ENCODE measurements at places on chromosomes 1 and 21. TPM values are rescaled to one million over a fixed set of nuclear protein-coding genes. Genes with fewer than 3 reads are reported as not detected.

The BTBD19 gene
- 8.4 TPM for total RNA-seq

DNA sequence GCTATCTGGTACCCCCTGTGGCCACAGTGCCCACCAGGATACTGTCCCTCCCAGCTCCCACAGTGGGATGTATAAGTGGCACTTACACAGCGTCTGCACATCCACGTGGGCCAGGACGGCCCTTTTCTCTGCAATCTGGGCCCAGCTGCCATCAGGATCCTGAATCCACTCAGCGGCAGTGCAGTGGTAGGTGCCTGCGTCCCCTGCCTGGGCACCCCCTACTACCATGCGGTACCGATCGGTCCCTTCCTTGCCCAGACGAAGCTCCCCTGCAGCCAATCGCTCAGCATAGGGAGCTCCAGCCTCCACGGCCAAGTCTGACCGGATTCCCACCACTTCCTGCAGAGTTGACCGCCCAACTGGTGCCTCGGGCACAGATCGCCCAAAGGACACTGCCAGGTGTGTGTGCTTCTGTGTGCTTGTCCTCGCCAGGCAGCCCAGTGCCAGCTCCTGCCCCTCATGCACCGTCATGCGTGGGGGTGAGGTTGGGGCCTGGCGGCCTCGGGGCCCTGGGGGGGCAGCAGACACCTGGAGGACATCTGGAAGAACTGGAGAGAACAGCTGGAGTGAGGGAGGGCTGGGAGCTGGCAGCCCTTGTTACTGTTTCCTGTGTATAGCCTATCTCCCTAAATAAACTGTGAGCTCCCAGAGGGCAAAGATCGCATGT is 4.7 kb downstream of the IGSF8 start:
- DNase-seq, result no peak

DNA sequence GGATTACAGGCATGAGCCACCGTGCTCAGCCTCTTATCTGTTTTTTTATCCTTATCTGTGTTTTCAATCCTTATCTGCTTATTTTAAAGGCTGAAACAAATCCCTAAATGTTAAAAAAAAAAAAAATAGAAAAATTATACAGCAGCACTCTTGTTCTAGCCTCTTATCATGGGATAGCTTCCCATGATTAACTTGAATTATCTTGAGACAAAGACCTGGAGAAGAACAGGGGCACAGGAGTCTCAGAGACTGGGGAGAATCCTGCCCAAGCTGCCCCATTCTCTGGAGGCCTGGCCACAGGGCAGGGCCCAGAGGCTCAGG is 86.9 kb downstream of the DHRS3 start:
- DNase-seq, result no peak

- DNase-seq, result no peak
Observed at GRCh38 chr1:247211339-247211738, 39.5 kb upstream of the ZNF124 start.

The MKNK1 gene
- 81.5 TPM for total RNA-seq

The GRHL3 gene
- 0.10 TPM for total RNA-seq

DNA sequence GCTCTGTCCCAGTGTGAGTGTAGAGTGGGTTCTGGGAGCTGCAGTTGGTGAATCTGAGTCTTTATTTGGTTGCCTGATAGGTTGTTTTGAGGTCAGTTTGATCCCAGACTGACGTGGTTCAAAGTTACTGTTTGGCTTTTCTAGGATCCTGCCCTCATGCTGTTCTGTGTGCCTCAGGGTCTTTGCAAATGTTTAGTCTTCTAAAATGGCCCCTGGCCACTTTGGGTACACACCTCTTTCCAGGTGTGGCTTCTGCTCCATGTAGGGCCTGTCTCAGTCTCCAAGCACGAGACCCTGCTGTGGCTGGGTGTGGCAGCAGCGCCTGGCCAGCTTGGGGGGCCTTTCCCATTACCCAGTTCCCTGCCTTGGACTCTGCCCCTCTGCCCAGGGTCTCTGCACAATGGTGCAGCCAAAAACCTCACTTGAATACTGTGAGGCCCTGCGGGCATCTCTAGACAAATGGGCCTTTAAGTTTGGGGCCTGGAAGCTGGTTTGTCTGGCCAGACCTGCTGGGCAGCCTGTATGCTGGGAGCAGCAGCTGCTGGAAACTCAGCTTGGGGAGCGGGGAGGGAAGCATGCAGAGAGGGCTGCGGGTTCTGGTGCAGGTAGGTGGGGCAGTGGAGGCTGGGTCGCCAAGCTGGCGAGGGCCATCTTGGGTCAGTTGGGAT is 5.6 kb downstream of the PTPRF start:
- DNase-seq, result no peak

- no peak for DNase-seq
Observed at GRCh38 chr1:231442735-231443134, 20.6 kb upstream of the EGLN1 start.

The ETV3L gene
- total RNA-seq, result not detected

- DNase-seq, result peak; percentile 68
Observed at GRCh38 chr21:36125512-36126207, 9.2 kb upstream of the CBR3 start.

The LCE3E gene
- not detected for total RNA-seq

DNA sequence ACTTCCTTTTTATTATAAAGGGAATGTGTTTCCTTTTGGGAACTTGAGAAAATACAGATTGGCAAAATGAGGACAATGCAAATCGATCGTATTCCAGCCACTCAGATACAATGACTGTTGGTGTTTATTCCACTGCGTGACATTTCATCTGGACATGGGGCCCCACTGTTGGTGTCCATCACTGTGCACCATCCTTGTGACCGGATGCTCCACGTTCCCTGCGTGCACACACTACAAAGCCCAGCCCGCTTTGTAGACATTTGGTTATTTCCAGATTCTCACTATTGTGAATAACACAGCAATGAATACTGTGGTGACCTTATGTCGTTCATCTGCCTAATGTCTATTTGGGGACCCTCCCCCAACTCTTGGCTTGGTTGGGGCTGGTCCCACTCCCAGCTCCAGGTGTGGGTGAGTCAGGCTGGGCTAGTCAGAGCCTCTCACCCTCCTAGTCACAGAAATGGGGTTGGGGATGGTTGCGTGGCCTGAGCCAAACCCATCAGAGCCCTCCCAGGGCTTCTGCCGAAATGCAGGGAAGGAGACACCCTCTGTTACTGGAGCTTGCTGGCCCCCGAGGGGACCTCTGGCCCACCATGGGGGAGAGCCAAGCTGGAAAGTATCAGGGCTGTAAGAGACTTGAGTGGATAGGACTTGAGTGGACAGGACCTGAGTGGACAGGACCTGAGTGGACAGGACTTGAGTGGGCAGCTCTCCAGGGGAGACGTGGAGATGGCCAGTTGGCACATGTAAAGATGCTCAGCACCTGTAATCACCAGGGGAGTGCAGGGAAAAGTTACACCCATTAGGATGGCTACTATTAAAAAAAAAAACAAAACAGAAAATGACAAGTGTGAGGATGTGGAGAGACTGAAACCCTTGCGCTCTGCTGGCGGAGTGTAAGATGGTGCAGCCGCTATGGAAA is 57.1 kb upstream of the ADARB1 start:
- no peak for DNase-seq

DNA sequence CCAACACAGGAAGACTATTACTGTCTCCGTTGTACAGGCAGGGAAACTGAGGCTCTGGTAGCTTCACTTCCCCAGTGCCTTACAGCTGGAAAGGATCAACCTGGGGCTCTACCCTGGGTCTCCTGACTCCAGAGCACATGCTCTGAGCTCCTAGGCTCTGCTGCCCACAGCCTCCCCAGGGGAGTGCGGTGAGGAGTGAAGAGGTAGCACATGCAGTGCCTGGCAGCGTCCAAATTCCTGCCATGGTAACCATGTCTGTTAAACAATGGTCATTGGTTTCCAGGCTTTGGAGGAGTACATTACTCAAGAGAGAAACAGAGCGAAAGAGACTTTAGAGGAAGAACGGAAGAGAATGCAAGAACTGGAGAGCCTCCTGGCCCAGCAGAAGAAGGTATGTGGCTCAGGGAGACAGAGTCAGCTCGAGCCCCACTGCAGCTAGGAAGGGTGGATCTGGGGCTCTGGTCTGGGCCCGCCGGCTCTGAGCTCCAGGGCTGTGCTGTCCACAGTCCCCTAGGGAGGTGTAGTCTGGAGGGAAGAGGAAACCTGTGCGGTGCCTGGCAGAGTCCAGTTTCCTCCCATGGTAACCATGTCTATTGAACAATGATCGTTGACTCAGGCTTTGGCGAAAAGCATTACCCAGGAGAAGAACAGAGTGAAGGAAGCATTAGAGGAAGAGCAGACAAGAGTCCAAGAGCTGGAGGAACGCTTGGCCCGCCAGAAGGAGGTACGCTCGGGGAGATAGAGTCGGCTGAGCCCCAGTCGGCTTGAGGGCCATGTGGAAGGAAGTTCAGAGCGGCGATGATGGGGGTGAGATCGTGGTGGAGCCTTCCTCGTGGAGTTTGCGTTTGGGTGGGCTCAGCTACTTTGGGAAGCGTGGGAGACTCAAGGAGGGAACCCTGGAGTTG is 64.6 kb upstream of the EFHD2 start:
- DNase-seq, result no peak

DNA sequence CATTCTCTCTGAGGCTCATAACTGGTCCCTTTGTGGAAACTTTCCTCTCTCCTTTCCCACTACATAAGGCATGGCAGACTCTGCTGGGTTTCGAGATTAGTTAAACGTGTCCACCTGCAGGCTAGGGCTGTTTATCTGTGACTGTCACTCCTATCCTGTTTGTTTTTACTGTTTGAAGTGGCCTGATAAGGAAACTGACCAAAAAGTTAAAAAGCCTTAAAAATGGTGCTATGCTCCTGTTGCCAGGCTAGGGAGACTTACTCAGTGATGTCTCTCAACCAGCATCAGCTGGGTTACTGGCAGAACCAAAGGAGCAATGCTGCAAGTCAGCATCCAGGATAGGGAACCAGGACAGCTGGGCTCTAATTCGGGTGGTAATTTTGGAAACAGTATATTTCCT is 3.9 kb downstream of the PIGV start:
- DNase-seq, result no peak

The P3R3URF gene
- total RNA-seq, result not detected

- DNase-seq, result no peak
Observed at GRCh38 chr1:159408862-159409400, 23.1 kb upstream of the OR10J4 start.

- DNase-seq, result no peak
Observed at GRCh38 chr1:234609691-234610042, 311 bp downstream of the IRF2BP2 start.

- DNase-seq, result no peak
Observed at GRCh38 chr1:26574719-26575251, 45.2 kb downstream of the RPS6KA1 start.

DNA sequence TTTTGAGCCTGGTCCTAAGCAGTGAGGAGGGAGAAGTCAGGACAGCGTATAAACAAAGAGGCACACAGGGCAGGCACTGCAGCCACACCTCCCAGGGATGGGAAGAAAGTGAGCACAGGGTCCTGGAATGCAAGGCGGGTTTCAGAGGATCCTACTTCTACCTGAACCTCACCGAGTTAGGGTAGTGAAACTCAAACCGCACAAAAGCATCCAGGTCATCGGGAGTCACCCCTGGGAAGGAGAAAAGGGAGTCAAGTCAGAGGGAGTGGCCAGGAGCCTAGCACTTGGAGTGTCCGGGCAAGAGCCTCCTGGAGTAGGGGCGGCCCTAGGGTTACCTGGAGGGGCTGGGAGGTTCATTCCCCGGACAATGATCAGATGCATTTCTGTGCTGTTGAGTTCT is 10.6 kb downstream of the CC2D1B start:
- no peak for DNase-seq

DNA sequence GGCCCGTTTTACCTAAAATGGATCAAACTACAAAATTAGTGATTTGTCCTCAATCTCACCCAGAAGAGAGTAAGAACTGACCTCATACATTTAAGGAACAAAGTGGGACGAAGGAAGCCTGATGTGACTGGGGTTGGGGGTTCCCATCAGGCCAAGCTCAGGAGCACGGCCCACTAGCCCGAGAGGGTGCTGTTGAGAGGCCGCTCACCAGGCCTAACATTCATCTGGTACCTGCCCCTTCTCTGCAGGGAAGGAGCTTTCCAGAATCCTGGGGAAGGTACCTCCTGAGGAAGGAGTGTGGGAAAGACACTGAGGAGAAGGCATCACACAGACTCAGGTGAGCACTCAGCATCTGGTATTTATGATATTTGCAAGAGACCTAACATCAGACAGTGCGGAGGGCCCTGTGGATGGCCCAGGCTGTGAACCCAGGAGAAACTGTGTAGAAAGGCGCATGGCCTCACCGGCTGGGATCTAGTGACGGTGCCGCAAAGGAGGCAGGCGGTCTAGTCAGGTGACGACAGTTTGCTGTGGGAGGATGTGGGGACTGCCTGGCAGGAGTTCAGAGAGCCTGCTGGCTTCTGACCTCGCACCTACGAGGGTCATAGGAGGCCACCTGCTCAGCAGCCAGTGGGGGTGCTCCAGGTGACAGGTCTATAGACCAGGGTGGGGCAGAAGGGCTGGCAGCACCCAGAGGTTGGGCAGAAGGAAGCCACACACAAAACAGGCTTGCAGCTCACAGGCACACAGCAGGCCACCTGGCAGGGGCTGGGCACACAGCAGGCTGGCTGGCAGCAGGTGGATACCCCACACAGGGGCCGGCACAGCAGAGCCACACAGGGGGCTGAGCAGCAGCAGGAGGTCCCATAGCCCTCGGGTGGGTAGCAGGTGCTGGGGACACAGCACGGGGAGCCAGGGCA is 543 bp downstream of the KRTAP12-4 start:
- peak; percentile 49 for DNase-seq

DNA sequence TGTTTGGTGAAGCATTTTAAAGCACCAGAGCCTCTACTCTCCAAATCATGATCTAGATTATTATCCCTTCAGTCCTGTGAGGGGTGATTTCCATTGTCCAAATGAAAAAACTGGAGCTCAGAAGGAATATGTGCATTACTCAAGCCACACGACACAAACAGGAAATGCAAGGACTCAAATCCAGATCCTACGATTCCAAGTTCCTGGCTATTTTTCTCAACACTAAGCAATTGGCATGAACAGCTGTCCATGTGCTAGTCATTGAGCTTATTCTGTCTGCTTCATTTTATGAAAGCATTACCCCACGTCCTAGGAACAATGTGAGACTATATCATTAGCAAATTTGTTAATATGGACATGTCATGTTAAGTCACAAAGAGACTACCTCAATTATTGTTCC is 273.1 kb upstream of the LYPLAL1 start:
- no peak for DNase-seq

DNA sequence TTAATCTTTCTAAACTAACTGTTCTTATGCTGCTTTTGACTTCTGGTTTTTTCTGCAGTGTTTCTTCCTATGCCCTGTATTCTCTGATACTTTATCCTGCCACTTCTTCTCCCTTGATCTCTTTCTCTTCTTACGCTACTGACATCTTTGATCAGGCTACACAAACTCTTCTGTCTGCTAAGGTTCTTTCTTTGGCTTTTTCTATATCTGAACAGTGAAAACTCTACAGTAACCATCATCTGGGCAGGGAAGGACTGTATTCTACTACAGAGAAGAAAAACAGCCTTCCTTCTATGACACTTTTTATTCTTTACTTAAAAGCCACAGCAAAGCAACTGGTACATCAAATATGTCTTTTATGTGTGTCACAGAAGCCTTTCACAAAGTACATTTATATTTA is 7.4 kb upstream of the NEXN start:
- DNase-seq, result no peak

The FMN2 gene
- total RNA-seq, result not detected

The SLC9C2 gene
- total RNA-seq, result not detected

- DNase-seq, result no peak
Observed at GRCh38 chr1:5369223-5369622, 623.0 kb downstream of the NPHP4 start.

The LCK gene
- total RNA-seq, result 474 TPM

GRCh38 chr21:46594276-46594675 is 10.6 kb downstream of the S100B start:
- no peak for DNase-seq

- DNase-seq, result no peak
Observed at GRCh38 chr1:8153961-8154360, 127.9 kb upstream of the ERRFI1 start.

Data from activated CD4-positive, alpha-beta memory T cell treated with anti-CD3 and anti-CD28 coated beads, Interleukin-2, amount 10 ng/mL, durations not matched to agents 7 days and 5 days (primary cell).